Stimulated activated CD8-positive, alpha-beta memory T cell treated with anti-CD3 and anti-CD28 coated beads, Interleukin-4, amount 100 ng/mL, for 1 hour (primary cell): ENCODE measurements at places on chromosomes 1 and 21.

DNA sequence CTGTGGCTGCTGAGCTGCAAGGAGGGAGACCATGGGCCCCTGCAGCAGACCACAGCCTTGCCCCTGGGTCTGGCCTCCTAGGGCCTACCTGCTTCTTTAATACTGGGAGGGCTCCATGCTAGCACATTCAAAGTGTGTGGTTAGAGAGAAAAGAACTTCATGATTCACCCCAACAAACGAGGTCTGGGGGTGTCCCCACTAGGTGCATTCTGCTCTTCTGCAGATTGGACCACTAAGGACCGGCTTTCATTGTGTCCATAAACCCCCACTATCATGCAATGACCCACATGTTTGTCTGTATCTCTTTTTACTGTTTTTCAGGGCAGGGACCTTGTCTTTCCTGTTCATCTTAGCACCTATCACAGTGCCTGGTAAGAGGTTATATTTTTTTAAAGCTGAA lies 185.4 kb downstream of the OMA1 start:
- DNase-seq: no peak

GRCh38 chr1:108893141-108893530 lies 16.4 kb downstream of the GPSM2 start:
- DNase-seq: no peak

- DNase-seq: no peak
Observed at GRCh38 chr1:84603941-84604830, 29.9 kb upstream of the CTBS start.

DNA sequence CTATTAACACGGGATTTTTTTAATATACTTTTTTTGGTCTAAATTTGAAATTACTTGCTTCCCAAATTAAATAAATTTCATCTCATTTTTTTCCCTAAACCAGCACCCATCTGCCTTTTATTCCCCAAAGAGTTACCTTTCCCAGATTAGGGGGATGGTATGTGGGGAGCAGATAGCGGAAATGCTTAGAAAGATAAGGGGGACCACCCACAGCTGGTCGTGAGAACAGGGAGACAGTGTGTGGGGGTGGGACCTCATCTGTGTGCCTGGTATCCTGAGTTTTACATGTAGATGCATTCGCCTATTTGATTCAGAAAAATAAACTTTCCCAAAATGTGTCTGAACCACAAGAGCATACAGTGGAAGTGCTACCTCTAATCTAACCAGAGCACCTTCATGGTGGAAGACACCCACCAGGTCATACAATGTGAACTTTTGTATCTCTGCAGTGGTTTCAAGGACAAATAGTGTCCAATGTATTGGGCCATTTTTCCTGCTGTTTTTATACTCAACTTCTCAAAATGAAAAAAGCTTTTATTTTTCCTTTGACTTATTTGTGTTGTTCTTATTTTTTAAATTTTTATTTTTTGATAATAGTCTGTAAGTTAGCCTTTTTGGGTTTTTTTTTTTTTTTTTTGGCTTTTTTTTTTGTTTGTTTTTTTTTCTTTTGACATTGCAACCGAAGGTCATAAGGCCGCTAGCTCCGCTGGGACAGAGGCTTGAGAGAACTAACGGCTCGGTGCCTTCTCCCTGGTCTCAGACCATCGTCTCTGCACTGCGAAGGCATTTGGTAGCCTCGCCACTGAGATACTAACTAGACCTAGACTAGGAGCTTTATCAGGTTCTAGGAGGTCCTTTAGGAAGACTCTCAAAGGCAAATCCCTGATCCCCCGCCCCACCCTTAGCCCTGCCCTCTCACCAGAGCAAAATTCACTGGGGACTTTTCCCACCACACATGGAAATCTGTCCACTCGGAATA lies 263.2 kb downstream of the TM2D1 start:
- DNase-seq: no peak

DNA sequence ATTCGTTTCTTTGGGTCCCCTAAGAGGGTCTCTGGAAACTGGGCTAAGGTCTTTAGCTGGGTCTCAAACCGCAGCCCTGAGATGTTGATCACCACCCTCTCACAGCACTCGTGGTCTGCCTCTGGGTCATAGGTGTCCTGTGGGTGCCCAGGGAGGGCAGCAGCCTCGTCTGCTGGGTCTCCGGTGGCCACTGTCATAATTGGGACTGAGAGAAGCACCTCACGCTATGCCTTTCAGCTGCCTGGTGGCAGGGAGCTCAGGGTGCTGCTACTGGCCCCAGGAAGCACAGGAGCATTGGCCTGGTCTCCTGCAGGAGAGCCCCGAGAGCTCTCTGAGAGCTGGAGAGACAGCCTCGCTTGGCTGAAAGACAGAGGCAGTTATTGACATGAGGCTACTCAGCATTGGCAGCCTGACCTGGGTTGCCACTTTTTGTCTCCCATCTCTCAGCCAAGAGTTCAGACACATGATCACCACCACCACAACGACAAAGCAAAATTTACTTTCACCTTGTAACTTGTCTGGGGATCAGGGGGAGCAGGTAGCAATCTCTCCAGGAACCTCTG lies 1.5 kb downstream of the KCNA2 start:
- no peak for DNase-seq

GRCh38 chr1:45510972-45511527 lies 10.6 kb downstream of the PRDX1 start:
- DNase-seq: no peak

- DNase-seq: no peak
Observed at GRCh38 chr1:197799271-197799670, 24.0 kb upstream of the DENND1B start.

DNA sequence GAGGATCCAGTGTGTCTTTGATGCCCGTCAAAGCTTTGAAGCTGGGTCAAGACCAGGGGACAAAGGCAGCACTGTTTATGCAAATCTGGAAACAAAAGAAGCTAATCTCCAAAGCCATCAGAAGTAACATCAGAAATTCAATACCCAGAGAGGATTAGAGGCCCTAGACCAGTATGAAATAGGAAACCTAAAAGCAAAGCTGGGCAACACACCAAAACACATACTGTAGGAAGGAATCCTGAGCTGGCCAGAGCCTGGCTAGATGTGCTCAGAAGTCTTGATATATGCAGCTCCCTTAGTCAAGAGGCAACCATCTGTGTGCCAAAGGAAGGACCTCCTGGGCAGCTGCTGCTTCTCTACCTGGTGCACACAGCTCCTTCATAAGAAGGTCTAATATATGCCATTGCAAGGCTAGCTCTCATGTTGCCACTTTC lies 12.3 kb downstream of the COLGALT2 start:
- DNase-seq: no peak

DNA sequence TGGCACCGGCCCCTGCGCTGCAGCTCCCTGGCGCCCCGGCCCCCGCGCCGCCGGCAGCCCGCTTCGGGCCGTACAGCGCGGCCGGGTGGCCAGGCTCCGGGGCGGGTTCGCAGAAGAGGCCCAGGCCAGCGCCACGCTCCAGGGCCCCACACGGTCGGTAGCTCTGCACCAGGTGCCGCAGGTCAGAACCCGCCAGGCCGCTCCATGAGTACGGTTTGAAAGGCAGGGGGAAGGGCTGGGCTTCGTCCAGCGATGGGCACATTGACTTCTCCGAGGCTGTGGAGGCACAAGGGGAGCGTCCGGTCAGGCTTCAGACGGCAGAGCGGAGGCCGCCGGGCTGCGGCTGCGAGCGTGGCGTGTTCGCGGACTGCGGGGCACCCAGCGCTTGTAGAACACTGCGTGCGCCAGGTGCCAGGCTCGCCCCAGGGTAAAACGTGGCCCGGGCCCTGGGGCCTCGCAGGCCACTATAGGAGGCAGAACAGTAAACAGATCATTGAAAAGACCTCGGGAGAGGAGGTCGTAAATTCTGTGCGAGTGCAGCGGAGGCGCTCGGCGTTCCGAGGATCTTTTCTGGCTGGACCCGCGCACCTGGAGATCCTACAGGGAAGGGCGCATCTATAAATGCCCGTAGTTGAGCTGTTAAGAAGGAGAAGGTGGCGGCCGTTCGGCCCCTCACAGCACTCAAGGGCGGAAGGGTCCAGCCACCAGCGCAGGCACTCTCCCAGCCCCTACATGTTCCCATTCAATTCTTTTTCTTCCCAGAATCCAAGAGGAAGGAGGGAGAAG lies 5.7 kb downstream of the GFI1 start:
- DNase-seq: no peak

DNA sequence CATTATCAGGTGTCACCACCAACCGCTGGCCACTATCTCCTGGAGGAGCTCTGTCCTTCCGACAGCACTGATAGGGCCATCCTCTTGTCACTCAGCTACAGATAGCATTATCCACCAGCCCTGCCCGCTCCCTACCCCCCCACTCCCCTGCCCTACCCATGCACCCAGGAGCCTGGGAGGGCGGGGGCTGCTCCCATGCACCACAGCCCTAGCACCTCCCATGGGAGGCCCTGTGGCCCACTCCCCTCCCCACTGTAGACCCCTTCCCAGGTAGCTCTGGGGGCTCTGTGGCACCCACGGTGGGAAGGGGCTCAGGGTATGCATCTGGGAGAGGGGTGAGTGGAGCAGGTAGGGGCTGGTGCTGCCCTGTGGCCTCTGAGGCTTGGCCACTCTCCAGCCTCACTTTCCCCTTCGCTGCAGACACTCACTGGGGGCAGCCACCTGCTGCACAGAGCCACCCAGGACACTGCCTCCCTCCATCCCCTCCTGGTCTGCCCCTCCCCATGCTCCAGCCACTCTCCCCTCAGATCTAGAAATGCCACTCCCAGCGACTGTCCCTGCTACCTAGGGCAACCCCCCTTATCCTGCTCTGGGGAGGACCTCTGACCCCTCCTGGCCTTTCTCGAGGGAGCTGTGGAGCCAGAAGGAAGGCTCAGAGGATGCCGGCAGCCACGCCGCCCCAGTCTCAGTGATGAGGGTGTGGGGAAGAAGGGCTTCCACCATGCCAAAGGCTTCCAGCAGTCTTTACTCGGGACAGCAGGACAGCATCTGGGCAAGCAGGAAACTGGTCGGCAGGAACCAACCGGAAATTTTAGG lies 58.5 kb downstream of the WNT9A start:
- DNase-seq: no peak

DNA sequence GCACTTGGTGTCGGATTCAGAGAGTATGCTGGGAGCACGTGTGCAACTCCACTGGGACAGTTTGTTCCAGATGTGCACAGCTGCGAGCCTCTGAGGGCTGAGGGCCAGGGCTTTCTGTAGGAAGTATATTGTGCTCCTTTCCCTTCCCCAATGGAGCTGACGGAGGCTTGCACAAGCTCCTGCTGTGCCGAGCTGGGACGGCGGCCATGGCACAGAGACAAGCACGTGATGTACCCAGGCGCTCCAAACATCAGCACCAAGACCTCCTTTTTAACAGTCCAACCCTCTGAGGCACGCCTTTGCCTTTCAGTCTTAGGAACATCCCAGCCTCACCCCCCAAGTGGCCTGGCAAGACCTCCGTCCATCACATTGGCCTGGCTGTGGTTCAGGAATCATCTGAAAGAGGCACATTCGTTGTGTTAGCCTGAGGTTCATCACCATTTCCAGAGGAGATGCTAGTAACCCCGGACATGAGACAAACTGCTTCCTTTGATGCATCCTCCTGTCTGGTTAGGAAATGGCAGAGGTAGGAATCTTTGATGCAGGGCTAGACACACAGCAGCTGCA lies 339.2 kb upstream of the KAZN start:
- no peak for DNase-seq

GRCh38 chr1:15691434-15692032 lies 7.4 kb downstream of the PLEKHM2 start:
- DNase-seq: no peak

DNA sequence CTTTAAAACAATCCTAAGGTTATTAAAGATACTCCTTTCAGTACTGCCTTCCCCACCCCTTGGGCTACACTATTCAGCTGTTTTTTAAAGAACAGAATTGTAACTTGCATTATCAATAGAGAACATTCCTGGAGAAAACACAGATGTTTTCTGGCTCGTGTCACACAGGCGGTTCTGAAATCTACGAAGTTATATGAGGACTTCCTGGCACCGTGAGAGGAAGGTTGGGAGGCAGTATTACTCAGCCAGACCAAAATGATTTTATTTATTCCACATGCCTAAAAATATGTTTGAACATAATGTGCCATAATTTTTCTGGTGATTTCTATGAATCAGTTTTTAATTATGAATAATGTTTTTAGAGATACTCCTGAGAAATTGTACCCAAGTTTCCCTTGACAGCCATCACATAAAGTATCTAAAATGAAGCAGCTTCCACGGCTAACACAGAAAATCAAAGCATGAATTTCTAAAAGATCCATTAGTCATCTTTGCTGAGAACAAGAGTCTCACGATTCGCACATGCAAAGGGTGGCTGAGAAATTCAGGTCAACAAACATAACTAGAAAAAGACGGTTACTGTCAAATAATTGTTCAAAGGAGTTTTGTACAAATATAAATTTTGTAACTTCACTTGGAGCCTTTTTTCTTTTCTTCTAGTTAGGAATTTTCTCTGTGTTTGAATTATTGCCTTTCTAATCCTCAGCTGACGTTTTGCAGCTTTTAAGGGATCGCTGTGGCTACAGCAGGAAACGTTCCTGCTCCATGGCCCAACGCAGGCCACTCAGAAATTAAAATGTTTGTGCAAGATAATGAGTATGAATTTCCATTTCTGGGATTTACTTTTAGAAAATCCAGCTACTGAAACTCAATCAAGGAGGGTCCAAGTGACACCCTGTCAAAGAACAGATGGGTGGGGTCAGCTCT lies 8.0 kb upstream of the SIM2 start:
- no peak for DNase-seq

DNA sequence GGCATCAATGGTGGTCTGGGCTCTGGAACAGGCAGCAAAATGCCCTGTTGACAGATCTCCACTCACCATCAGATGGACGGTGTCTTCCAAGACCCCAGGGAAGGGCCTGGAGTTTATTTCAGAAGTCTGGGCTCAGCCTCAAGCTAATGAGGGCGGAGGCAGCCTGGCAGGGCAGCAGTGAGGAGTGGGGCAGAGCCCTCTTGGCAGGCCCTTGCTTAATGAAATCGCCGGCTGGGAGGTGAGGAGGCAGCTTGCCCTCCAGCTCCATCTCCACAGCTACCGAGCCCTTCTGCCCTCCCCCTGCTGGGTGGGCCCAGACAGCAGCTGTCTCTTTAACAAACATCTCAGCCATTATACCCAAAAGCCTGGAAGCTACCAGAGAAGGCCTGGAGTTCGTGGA lies 22.0 kb upstream of the GRIK3 start:
- DNase-seq: no peak

DNA sequence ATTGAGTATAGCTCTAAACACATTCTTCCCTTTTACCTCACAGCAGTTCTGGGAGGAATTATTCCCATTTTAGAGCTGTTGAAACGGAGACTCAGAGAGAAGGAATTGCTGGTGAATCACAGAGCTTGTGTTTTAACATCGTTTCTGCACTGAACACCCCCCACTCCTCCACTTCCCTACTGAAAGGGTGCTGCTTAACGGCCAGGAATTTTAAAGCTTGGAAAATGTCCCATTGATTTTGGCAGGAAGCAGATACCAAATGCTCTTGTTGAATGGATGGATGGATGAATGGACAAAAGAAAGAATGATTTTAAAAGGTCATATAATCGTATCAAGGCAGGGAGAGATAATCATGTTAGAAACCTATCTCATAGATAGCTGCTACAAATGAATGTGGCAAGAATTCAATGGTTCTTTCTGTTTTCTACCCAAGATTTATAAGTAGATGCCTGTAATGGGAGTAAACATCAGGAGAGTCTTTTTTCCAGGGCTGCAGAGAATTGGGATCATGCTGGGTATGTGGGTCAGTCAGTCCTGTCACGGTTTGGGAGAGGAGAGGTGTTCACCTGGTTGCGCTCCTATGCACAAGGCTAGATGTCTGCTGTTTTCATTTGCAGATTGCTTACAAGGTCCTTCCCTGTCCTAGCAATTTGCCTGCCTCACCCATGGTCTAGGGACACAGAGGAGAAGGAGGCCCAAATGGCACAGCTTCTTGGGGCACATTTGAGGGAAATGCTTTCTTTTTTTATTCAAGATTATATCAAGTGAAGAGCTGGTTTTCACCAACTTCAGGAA lies 19.0 kb downstream of the FAM163A start:
- DNase-seq: no peak

- DNase-seq: no peak
Observed at GRCh38 chr1:12159816-12160215, 7.0 kb upstream of the TNFRSF1B start.
